ENCODE measurements at places on chromosomes 11 and 22. TPM values are rescaled to one million over a fixed set of nuclear protein-coding genes. Genes with fewer than 3 reads are reported as not detected.

DNA sequence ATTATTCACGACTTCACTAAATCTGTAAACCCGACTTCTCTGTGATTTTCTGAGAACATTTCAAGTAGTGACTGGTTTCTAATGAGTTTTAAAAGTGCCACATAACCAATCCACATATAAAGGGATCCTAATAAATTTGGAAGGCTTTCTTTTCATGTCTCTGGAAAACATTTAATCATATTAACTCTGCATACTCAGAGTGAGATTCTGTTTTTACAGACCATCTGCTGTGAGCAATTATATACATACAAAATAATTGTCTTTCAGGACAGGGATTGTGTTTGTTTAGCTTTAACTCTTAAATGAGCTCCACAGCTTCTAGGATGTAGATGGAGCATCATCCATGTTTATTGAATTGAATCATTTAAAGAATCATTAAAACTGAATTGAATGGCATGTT lies 65.1 kb downstream of the PRMT3 start:
- DNase-seq = no peak

GRCh38 chr22:24353121-24353520 lies 74.3 kb upstream of the ADORA2A start:
- no peak for DNase-seq

DNA sequence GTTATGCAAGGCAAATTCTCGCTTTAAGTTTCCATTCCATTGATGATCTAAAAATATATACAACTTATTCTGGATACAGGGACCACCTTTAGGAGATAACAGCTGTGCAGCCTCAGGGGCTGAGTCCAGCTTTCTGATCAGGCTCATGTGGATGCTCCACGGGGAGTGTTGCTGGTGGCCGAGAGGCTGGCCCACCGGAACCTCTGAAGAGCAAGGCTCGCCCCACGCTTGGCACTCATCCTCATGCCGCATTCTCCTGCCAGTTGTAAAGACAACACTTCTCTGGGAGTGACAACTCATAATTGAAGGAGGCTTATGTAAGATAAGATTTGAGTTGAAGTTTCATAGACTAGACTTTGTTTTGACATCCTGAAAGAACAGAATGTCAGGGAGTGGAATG lies 123.5 kb downstream of the MPPED1 start:
- DNase-seq = no peak

The ISX gene
- polyA plus RNA-seq = not detected

The SPDYC gene
- not detected for polyA plus RNA-seq

Data from spleen (tissue), 13 donors.